Suprapubic skin (tissue), 4 donors: ENCODE measurements at places on chromosomes 3 and 15. TPM values are rescaled to one million over a fixed set of nuclear protein-coding genes. Genes with fewer than 3 reads are reported as not detected.

DNA sequence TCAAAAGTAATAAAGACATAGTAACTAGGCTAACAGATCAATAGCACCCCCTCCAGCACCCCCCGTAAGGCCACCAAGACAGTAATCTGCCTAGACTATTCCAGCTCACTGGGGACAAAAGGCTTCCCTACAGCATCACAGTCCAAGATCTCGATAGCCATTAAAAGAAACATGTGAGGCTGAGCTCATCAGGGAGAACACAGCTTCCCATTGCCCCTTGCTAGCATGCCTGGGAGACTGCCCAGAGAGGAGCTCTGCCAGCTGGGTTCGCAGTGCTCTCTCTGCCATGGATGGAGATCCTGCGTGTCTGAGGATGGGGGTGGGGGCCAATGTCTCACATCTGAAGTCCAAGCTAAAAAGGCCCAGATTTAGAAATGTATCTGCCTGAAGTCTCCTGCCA is 17.8 kb downstream of the LRIG1 start:
- H3K4me1 ChIP-seq, result peaks cover 69% of the 10 kb centered on the region
- no peak for DNase-seq
- H3K4me3 ChIP-seq, result no peak overlapping the region
- H3K27me3 ChIP-seq, result no peaks in the 10 kb centered on the region
- H3K36me3 ChIP-seq, result no peaks in the 10 kb centered on the region

Gene NRROS
- 4.5 TPM for total RNA-seq

Gene NEO1
- 113 TPM for total RNA-seq

GRCh38 chr3:196774191-196774820 is 34.6 kb downstream of the PAK2 start:
- H3K27me3 ChIP-seq, result no peaks in the 10 kb centered on the region
- H3K4me3 ChIP-seq, result no peak overlapping the region
- no peak overlapping the region for H3K27ac ChIP-seq
- DNase-seq, result no peak
- peaks cover 7% of the 10 kb centered on the region for H3K4me1 ChIP-seq

Gene PPP1R14D
- total RNA-seq, result not detected

DNA sequence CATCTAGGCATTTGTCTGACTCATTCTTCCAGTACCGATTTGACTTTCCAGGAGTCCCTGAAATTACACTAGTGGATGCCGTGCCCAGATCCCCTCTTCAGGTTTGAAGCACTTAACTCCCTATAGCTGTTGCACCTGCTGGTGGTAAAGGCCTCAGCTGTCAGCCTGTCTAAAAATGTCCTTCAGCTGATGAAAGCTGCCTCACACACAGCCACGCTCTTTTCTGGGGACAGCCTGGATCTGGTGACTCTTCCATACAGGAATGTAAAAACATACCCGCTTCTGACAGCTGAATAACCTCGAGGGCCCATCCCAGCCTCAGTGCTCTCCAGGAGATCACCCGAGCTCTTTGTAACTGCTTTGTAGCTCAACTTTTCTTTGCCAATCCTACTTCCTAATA is 534.1 kb upstream of the GRM7 start:
- H3K4me1 ChIP-seq, result no peaks in the 10 kb centered on the region
- no peaks in the 10 kb centered on the region for H3K36me3 ChIP-seq
- DNase-seq, result no peak
- H3K27me3 ChIP-seq, result no peaks in the 10 kb centered on the region
- no peak overlapping the region for H3K27ac ChIP-seq
